ENCODE measurements at places on chromosomes 12 and 14.

DNA sequence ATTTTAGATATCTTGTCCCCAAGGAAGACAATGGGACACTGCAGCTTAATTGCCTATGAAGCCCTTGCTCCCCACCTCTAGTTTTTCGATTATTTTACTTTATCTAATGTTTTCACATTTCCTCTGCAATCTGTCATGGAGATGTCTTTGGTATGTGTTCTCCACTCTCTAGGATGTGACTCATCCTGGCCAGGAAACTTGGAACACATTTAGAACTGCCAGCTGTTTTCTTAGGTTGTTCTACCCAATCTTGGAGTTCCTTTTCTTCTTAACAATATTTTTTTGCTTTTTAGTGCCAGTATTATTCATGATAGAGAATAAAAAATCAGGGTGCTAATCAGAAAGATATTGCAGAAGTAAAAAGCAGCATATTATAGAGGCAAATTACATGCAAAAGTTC lies 101.7 kb upstream of the CLEC14A start:
- DNase-seq, result no peak

DNA sequence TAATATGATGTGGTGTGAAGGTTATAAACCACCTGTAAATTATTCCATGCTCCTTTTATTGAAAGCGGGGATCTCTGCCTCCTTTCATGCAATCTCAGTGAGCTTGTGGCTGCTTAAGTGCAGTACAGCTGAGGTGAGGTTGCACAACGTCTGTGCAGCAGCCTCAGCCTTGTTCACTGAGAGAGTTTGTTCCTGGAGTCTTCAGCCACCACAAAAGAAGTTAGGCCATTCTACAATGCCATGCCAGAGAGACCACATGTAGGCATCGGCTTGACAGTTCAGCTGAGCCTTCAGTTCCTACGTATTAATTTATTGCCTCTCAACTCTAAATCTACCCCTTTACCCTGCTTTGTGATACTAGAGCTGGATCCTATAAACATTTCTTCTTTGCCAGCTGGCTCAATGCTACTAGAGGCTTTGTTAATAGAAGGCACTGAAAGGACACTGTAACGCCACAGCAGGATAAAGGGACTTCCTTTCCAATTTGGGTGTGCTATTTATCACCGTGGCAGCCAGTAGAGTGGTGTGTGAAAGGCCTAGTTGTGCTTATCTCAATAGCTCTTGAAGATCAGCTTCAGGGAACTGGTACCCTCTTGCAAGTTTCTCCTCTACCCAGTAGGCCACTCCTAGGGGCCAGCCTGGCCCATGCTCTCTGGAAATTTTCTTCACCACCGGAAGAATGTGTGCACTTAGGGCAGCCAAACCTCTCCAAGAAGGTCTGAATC lies 337.7 kb downstream of the IPO8 start:
- no peak for DNase-seq

- no peak for DNase-seq
These were observed 17.7 kb downstream of the PSMC1 start for GRCh38 chr14:90274019-90274418.

GRCh38 chr12:28409892-28410291 lies 219.6 kb downstream of the CCDC91 start:
- DNase-seq, result no peak

DNA sequence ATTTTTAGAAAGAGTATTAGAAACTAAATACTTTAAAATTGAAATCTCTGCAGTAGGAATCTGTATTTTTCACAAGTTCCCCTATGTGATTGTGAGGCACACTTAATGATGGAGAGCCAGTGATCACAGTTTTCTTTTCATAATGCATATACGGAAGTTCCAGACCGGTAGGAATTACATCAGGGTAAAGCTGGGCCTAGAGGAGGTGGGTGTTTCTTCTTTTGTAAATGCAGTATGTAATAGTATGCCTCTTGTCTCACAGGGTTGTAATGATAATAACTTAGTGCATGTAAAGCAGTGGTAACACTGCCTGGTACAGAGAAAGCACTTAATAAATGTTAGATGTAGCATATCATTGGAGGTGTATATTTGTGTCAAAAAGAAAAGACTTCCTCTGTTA lies 57.2 kb upstream of the LRTM2 start:
- no peak for DNase-seq

- no peak for DNase-seq
These were observed 29.3 kb downstream of the DHRS2 start for GRCh38 chr14:23665302-23666016.

DNA sequence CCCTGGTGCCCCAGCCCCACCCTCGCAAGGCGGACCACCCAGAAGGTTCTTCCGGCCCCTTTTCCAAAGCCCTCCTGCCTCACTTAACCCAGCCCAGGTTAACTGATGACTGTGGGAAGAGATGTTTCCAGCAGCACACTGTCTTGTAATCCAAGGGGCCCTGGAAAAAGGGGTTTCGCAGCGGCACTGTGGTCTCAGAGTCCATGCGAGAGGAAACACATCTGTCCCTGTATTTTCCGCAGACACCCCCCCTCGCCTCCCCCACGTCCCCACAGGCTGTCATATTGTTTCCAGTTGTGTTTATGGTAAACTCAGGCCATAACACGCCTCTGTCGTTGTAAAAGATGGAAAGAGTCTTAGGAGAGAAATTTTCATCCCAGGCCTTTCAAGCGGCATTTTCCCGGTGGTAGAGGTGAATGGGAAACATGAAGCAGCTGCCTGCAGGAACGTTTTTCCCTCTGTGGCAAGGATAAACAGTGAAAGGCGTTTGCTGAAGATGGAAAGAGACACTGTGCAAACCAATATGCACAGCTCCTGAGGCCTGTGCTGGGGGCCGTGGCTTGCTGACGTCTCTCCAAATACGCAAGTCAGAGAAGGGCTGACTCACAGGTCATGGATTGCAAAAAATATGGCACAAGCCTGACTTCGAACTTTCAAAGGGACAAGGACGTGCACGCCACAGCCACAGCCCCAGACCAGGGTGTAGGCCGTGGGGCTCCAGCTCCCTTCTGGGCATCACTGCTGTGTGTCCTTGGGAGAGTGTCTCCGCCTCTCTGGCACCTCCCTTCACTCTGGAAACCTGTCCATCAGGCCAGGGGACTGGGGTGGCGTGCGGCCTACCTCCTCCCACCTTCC lies 22.5 kb upstream of the FZD10 start:
- no peak for DNase-seq

- no peak for DNase-seq
These were observed 40.3 kb downstream of the NELL2 start for GRCh38 chr12:44835641-44836379.

GRCh38 chr14:41167040-41167439 lies 439.6 kb upstream of the LRFN5 start:
- DNase-seq, result peak; percentile 76

- DNase-seq, result no peak
These were observed 20.5 kb downstream of the IRF2BPL start for GRCh38 chr14:77007975-77008421.

DNA sequence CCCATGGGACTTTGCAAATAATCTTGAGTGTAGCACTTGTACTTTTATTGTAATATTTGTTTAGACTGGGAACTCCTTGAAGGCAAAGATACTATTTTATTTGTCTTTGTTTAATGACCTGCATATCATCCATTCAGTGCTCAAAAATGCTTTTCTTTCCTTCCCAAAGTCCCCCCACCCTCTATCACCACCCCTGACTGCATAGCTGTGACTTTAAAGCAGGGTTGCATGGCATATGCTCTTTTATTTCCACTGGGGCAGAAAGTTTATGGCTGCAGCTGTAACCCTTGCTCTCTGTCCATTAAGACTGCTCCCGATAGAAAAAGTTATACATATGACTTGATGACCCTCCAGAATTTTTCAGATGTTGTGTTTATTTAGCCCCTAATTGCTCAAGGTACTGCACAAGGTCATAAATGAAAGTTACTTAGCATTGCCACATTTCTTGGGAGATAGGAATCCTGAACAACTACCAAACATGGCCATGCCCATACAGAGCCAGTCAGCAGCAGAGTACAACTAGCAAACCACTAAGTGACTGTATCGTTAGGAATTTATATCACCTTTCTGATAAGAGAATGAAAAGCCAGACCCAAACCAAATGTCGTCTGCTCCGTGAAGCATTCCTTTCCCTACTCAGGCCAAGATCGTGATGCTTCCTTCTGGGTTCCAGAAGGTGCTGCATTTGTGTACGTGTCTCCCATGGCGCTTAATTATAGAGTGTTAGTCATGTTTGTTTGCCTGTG lies 114.3 kb downstream of the DIP2B start:
- DNase-seq, result no peak

DNA sequence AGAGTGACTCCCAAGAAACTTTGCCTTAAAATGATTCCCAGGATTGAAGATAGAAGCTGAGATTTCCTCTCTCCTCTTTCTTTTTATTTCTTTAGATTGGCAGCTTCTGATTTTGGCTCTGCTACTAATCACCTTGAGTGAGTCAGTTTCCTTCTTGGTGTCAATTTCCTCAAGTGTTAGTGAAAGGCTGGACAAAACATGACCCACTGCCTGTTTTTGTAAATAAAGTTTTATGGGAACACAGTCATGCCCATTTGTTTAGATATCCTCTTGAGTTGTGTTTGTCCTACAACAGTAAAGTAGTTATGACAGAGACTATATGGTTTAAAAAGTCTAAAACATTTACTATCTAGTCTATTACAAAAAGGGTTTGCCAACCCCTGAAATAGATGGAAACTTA lies 227.2 kb upstream of the TBX3 start:
- no peak for DNase-seq

DNA sequence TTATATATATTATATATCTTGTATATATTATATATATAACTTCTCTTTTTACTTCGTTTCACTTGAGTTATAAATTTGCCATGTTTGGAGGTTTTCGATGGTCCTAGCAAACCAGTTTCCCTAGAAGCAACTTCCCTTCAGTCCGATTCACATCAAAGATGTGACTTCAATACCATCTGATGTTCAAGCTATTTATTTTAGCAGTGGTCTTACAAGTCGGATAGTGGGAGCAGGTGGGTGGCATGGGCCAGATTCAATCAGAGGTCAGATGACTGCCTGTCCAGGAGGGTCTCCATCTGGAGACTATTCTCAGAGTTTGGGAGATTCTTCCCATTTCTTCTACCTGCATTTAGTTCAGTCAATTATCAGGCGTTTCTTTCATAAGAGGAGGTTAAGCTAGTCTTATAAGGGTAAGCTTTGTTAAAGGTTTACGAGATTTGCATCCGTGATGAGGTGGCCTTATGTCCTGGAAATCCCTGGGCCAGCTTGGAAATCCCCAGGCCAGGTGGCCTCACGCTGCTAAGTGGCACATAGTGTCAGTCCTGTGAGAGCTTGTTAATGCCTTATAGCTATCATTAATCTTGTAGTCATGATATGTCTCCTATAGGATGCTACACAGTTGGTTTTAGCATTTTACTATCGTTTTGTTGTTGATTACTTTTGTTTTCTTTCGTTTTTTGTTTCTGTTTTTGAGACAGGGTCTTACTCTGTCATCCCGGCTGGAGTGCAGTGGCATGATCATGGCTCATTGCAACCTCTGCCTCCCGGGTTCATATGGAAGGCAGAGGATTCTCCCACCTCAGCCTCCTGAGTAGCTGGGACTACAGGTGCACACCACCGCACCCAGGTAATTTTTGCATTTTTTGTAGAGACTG lies 145.8 kb downstream of the BICD1 start:
- no peak for DNase-seq

- DNase-seq, result no peak
These were observed 16.4 kb upstream of the LMO3 start for GRCh38 chr12:16622338-16622737.

- DNase-seq, result no peak
These were observed 78.8 kb downstream of the DUSP6 start for GRCh38 chr12:89273525-89273924.

DNA sequence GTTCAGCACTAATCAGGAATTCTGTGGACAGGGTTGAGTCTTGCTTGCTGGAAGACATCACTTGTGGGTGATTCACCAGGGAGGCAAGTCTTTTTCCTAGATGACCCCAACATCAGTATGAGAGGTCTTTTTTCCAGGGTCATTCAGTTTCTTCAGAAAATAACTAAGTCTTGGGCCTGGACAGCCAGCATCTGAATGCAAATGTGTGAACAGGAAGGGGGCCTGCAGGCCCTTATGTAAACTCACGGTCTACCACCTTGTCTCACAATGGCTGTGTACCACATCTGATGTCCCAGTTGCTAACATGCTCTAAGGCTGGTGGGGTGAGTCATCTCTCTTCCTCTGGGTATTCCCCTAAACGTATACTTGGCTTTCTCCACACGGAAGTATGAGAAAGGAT lies 79.2 kb downstream of the HECTD4 start:
- no peak for DNase-seq

DNA sequence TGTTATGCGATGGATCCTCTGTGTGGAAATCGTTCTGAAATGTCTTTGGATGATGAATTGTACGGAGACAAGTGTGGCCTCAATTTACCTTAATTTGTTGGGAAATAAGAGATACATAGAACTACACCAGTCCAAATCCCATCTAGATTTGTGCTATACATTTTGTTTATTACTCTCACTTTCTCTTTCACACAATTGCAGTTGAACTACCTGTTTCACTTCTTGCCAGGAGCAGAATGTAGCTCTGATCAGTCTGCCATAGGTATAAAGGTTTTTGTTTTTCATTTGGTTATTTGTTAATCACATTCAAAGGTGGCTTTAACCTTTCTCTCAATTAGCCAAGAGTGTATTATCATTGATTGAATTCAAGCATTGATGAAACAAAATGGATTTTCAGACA lies 268.2 kb downstream of the SNAPC1 start:
- no peak for DNase-seq

- DNase-seq, result no peak
These were observed 4.8 kb downstream of the GUCY2C start for GRCh38 chr12:14691560-14691959.

DNA sequence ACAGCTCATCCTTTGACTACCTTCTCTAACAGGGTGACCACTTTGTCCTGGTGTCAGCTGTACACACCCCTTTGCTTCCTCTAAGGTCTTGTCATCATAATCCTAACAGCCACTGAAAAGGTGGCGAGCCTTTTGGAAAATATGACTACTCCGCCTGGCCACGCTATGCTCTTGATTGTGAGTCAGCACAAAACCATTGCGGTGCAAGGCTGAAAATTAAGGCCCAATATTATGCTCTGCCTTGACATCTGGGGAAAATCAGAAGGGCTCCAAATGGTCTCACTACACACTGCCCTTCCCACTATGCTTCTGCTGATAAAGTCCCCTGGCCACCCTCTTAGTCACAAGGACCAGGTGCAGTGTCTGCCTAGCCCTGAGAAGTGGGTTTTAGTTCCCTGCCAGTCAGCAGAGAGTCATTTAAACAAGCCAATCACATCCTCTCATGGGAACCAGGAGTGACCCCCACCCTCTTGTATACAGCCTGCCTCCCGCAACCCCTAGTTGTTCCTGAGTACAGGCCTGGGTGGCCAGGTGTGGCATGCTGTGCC lies 34.3 kb downstream of the FGD6 start:
- DNase-seq, result no peak

GRCh38 chr12:14723763-14724162 lies 27.4 kb upstream of the GUCY2C start:
- DNase-seq, result no peak

- no peak for DNase-seq
These were observed 371.3 kb downstream of the GRIN2B start for GRCh38 chr12:13609894-13610679.

Data from NCI-H1417 treated with DMSO at 0.1 percent for 48 hours (cell line).